Cortex of kidney (tissue), 1 donor: ENCODE measurements at places on chromosomes 1 and 21.

GRCh38 chr1:57736940-57737339, 313.1 kb upstream of the DAB1 start:
- no peak for DNase-seq

GRCh38 chr1:1567152-1567875, 7.3 kb downstream of the SSU72 start:
- no peak for DNase-seq

DNA sequence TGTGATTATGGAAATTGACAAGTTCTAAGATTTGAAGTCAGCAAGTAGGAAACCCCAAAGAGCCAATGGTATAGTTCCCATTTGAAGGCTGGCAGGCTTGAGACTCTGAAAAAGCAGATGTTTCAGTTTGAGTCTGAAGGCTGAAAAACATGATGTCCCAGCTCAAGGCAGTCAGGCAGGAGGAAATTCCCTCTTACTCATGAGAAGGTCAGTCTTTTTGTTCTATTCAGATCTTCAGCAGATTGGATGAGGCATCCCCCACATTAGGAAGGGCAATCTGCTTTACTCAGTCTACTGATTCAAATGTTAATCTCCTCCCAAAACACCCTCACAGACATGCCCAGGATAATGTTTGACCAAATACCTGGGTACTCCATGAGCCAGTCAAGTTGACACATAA, 372.5 kb upstream of the ST6GALNAC5 start:
- DNase-seq: no peak

DNA sequence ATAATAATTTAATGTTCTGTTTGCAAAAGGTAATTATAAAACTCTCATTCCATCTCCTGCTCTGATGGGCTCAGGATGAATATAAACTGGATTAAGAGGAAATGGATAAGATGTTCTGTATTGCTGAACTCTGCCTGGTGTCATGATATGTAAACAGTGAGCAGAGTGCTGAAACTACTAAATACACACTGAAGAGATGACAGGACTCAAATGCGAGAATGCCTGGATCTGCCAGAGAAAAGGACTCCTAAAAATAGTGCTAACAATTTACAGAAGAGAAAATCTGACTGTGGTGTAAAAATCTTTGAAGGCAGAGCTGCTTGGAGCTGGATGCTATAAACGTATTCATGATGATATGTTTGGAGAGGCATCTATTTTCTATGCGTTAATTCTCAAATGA, 303.2 kb downstream of the RWDD3 start:
- no peak for DNase-seq

DNA sequence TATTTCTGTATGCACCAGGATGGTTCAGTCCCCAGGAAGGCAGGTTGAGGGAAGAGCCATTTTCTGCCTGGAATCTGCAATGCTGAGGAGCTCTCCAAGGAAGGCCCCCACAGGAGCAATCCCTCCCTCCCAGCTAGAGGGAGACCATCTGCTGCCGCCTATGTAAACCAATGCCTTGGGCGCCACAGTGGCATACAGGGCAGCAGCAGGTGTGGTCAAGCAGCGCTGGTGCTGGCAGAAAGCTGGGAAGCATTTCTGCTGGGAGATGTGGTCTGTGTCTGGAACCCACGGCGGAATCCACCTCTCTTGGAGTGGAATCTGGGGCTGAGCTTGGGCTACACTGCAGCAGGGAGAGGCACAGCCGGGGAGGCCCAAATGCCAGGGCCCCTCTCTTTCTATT, 283.3 kb downstream of the RRAGC start:
- DNase-seq: no peak

- no peak for DNase-seq
Observed at GRCh38 chr1:2178875-2179274, 15.7 kb downstream of the FAAP20 start.

GRCh38 chr1:228207381-228207810, 448 bp upstream of the OBSCN start:
- no peak for DNase-seq

- no peak for DNase-seq
Observed at GRCh38 chr1:145994391-145995120, 1.8 kb downstream of the TXNIP start.

- DNase-seq: no peak
Observed at GRCh38 chr21:44382536-44382935, 29.1 kb downstream of the TRPM2 start.

GRCh38 chr1:241829468-241829867, 18.5 kb upstream of the EXO1 start:
- DNase-seq: no peak

DNA sequence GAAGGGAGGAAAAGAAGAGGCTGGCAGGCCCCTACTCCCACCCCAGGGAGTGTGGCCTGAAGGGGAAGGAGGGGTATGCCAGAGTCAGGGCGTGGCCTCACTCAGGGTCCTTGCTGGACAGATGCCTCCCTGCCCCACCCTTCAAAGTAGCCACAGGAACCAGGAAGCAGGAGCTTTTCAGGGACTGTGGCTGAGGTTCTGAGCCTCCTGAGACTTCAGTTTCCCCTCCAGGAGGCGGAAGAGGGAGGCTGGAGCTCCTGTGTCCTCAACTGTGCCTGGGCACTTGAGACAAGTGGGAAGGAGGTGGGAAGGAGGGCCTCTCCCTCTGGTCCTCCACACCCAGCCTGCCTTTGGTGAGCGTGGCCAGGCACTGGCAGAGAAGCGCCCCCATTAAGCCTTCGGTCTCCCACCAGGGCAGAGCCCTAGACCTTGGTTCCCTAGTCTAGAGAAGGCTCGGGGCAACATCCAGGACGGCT, 5.3 kb downstream of the CELSR2 start:
- no peak for DNase-seq

GRCh38 chr1:108049178-108049819, 84.3 kb upstream of the VAV3 start:
- no peak for DNase-seq

DNA sequence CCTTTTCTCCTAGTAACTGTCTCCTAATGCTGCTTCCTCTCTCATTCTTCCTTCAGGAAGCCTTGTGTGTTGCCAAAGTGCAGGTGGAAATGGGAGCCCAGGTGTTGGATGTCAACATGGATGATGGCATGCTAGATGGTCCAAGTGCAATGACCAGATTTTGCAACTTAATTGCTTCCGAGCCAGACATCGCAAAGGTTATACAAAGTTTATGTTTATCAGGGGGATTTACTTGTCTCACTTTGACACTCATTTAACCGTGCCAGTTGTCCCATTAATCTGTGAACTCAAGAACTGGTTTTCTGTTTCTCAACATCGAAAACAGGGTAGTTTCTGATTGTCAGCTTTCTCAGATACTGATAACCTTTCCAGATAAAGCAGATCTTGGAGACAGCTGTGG, 40.4 kb downstream of the MTR start:
- no peak for DNase-seq

- DNase-seq: no peak
Observed at GRCh38 chr1:6958407-6959030, 173.3 kb downstream of the CAMTA1 start.

GRCh38 chr21:45516671-45517151, 25.5 kb downstream of the SLC19A1 start:
- DNase-seq: no peak

- no peak for DNase-seq
Observed at GRCh38 chr1:62601457-62601856, 4.1 kb downstream of the ANGPTL3 start.

- DNase-seq: no peak
Observed at GRCh38 chr1:30636621-30637020, 86.8 kb downstream of the MATN1 start.

- DNase-seq: no peak
Observed at GRCh38 chr1:89962024-89962741, 32.7 kb upstream of the ZNF326 start.
